Esophagus mucosa (tissue), 1 donor: ENCODE measurements at places on chromosomes 3 and 15.

DNA sequence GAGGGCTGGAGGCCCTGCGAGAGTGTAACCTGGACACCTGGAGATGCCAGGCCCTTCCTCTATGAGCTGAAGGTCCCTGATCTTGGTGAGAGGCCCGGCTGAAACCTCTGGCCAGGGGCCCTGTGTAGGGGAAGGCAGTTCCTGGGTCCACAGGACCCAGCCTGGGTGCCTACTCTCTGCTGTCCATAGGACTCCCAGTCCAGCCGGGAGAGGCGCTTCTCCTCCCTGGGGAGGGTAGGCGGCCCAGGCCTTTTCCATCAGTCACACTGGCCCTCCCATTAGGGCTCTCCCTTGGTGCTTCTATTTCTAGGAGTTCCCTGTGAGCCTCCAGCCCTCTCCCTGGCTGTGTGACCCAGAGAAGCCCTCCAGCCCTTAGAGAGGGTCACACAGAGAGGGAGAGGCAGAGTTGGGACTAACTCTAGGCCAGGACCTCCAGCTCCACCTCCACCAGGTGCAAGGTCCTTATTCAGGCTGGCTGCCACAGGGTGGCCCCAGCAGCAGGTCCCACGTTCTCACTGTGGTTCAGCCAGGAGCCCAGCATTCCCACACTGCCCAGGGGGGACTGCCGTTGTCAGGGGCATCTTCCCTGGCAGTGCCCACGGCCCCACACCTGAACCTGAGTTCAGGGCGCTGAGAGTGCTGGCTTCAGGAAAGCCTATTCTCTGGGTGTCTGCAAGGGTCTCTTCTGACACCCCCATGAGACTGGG lies 146.8 kb downstream of the SMAD6 start:
- no peak for ATAC-seq

DNA sequence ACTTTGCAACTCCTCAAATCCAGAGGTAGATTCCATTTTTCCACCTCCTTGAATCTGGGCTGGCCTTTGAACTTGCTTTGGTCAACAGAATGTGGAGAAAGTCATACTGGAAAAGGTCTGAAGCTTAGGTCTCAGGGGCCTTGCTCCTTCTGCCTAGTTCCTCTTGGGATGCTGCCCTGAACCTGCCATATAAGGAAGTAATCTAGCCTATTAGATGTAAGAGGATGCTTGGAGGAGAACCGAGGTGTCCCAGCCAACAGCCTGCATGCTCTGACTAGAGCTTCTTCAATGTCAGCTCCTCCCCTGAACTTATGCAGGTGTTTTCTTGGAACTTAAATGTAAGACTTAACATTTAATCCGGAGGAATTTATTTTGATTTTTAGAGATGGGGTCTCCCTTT lies 2.0 kb upstream of the TMED3 start:
- ATAC-seq = no peak

GRCh38 chr15:88023914-88024313 lies 232.6 kb downstream of the NTRK3 start:
- no peak for ATAC-seq

DNA sequence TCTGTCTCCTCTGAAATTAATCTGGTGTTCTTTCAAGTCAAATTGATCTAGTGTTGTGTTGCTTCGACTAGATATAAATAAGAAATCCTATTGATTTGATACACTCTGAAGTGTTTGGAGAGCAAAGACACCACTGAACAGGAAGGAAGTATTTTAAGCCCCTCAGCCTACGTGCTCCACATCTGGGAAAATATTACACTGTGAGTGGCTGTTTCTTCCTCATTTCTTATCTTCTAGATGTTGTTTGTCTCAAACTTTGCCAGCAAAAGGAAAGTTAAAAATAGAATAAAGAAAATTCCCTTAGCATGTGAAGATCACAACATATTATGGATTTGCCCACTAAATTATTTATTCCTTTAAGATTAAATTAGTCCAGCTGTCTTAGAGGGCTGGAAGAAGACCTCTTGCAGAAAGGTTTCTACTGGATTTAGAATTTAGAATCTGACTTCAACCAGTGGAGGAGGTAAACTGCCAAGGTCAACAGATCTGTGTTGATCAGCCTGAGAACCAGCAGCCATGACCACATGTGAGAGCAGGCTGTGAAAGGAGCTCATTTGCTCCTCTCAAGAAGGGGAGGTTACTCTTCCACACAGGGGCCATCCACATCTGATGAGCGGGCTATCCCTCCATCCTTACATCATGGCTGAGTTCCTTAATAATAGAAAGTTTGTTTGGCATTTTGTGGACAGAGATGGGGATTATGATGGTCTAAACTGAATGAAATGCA lies 46.3 kb upstream of the ACKR4 start:
- no peak for ATAC-seq

DNA sequence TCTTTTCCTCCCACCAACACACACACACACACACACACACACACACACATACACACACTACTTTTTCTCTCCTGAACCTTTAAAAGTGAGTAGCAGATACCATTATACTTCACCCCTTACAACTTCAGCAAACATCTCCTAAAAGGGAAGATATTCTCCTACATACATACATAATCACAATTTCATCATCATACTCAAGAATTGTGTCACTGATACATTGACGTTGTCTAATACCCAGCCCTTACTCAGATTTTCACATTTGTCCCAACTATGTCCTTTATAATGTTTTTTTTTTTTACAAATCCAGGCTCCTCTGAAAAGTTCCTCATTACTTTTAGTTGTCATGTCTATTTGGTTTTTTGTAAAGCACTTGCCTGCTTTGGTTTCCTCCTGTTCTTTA lies 18.5 kb downstream of the ABHD6 start:
- ATAC-seq = no peak

GRCh38 chr3:84600703-84601225 lies 358.0 kb upstream of the CADM2 start:
- no peak for ATAC-seq

- no peak for ATAC-seq
These were observed 134.8 kb upstream of the MB21D2 start for GRCh38 chr3:193052354-193053045.

DNA sequence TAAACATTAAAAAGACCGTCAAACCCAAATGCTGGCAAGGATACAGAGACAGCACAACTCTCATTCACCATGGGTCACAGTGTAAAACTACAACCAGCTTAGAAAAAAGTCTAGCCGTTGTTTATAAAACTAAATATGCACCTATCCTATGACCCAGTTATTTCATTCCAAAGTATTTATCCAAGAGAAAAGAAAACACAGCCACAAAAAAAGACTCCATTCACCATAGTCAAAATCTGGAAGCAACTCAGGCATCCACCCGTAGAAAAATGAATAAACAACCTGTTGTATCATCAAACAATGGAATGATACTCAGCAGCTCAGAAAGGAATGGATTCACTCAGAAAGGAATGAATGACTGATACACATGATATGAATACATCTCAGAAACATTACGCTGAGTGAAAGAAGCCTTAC lies 28.6 kb downstream of the PLD1 start:
- no peak for ATAC-seq

DNA sequence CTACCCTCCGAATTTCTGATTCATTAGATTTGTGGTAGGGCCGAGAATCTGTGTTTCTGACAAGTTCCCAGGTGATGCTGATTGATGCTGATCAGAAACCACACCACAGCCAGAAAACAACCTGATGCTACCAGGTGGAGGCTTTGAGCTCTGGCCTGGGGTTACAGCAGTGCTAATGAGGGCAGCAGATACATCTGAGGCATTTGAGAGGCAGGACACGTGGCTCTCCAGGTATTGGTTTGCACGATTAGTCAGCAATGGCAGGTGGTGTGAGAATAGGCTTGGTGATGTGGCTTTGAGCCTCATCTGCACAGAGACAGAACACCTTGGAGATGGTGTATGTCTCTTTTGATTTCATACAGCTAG lies 78.8 kb upstream of the THBS1 start:
- ATAC-seq = no peak

DNA sequence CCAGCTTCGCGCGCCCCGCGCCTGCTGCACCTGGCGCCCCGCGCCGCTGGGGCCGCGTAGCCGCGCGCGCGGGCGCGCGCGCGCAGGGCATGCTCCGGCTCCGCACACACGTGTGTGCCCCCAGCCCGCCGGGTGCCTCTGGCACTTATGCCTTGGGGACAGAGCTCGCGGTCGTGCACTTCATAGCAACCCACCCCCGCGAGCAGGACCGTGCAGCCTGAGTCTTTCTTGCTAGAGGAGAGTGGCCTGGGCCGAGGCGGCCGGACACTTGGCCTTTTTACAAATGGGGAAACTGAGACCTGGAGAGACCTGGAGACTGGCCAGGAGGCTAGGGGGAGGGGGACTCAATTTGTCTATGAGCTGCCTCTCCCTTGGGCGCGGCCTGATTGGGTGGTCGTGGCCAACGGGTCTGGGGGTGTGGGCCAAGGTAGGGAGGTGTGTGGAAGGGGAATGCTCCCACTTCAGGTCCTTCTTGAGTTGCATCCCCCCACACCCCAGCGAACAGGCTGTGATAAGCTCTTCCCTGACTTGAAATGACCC lies 562 bp downstream of the NBEAL2 start:
- no peak for ATAC-seq

GRCh38 chr3:143266511-143266910 lies 146.9 kb downstream of the CHST2 start:
- no peak for ATAC-seq

DNA sequence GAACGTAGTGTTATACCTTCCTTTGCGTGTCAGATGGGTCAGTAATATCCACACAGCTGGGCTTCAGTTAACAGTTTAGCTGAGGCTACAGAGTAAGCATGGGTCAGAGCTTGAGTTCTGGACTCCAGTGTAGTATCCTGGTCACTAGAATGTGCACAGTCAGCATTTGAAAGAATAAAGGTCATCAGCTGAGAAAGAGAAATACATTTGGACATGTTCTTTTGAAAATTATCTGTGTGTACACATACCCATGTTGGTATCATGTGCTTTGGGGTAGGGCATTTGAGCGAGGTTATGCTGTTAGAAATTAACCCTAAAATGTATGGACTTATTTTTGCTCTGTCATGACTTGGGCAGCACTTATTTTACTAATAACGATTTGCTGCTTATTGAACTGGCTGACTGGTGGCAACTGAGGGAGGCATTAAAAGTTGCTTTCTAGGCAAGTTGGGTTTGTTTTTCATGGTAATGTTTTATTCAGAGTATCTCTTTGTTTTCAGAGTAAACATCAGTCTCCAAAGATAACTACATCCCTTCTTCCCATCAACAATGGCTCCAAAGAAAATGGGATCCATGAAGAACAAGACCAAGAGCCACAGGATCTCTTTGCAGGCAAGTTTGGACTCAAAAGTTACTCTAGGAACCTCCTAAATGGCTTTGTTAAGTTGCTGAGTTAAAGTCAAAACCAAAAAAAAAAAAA lies 16.4 kb downstream of the SNX1 start:
- peak; percentile 17 for ATAC-seq

DNA sequence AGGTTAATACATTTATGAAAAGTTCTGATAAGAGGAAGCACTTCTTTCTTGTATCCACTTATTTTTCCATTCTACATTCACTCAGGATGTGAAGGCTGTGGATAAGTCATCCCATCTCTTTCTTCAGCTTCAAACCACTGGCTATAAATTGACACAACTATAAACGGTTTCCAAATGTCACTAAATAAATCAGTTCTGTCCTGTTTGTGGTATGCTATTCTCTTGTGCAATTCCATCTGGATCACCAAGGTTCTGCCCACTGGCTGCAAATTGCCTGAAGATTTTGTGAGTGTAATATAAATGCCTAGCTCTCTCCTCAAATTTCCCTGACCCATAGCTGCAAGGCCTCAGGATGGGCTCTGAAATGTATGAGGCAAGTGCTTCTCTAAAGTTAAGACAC lies 7.1 kb upstream of the LMOD3 start:
- no peak for ATAC-seq

DNA sequence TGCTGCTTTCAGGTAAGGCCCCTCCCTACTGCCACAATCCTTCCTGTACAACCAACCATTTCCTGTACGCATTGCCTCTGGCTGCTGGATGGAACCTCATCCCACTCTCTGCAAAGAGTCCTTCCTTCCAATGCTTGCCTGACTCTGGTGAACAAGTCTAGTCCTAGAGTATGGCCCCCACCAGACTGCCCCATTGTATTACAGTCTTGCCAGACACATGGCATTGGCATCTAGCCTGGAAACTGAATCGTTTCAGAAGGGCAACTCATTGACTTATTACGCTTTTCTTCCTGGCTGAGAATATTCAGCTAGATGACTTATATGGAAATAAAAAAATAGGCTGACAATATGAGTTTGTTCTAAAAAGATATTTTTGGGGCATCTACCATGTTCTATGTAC lies 170.3 kb downstream of the SUCLG2 start:
- no peak for ATAC-seq

- no peak for ATAC-seq
These were observed 36.4 kb upstream of the BNC1 start for GRCh38 chr15:83320844-83321243.

DNA sequence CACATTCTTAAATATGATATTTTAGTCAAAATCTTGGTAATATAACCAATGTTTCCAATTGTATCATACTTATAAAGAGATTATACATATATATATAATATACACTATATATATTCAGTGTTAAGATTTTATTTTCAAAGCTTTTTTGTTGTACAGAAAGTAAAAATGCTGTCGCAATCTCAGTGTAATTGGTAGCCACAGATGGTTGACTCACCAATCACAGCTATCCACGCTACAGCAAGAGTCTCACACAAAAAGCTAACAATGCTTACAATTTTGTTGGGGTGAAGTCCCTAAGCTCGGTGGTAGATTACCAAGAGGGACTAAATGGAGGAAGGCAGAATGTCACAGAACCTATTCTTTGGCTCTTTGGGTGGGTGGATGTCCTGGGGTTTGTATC lies 16.9 kb upstream of the CFAP161 start:
- peak; percentile 33 for ATAC-seq

- no peak for ATAC-seq
These were observed 425.3 kb upstream of the MDFIC2 start for GRCh38 chr3:70737666-70738290.

DNA sequence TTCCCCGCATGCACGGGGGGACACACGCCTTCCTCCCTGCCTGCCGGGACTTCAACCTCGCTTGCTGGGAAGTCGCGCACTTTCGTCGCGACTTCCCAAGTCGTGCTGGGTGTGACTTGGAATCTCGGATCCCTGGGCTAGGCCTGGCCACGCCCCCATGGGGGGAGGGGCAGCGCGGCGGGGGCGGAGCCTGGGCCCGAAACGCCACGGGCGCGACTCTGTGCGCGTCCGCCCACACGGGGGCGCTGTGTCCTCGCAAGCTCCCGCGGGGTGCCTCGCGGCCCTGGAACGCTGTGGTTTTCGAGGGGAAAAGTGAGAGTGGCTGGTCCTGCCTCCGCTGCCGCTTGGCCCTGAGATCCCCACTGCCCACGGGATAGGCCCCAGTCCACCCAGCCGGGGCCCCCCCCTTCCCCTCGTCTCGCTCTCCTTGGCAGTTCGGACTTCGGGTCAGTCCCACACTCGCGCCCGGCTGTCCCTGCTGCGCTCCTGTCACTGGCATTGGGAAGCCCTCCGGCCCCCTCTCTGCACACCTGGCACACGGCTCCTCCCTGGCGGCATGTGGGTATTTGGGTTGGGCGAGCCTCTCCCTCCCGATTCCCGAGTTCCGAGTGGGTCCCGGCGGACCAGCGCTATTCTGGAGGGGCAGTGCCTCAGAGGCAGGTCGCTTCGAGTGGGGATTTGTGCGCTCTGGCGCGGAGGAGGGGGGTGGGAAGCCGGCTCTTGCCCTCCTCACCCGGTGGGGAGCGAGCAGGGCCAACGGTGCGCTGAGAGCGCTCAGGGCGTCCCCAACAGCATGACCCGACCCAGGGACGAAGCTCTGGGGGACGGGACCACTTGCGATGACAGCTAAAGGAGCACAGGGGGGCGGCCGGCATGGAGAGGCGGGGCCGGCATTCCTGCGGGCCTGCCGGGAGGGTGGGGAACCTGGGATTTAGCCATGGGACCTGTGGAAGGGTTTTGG lies 23.6 kb downstream of the SEC61A1 start:
- peak; percentile 94 for ATAC-seq
